ENCODE measurements at places on chromosomes 16 and 17. TPM values are rescaled to one million over a fixed set of nuclear protein-coding genes. Genes with fewer than 3 reads are reported as not detected.

DNA sequence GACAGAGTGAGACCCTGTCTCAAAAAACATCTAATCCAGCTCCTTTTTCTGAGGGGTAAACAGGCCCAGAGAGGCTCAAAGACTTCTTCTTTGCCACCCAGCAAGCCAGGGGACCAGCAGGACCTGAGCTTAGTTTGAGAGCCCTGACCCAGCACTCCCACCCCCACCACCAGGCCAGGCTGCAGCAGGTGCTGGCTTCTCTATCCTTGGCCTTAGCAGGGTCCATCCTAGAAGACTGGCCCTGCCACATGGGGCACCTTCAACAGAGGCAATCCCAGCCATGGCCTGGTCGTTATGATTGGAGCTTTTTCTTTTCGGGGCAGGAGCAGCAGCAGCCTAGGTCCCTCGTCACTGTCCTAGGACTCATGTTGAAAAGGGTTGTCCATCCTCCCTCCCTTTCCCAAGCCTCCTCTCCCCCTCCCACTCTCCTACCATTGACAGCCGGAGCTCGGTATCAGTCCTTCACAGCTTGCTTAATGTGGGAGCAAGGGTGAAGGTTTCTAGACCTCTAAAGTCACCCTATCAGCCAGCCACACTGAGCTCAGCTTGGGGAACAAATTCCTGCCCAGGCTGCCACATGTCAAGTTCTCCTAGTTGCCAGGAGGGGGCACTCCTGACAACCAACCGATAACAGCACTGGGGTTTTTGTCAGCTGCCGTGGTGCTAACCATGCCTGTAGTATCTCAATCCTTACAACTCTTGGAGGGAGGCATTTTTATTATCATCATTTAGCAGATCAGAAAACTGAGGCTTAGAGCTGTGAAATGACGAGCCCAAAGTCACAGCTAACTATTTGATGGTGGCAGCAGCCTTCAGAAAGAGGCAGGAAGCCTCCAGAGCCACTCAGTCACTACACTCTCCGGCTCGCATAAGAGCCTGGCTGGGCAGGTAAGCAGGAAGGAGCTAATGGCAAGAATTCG lies 11.2 kb downstream of the MRPL27 start:
- DNase-seq = peak; percentile 57

DNA sequence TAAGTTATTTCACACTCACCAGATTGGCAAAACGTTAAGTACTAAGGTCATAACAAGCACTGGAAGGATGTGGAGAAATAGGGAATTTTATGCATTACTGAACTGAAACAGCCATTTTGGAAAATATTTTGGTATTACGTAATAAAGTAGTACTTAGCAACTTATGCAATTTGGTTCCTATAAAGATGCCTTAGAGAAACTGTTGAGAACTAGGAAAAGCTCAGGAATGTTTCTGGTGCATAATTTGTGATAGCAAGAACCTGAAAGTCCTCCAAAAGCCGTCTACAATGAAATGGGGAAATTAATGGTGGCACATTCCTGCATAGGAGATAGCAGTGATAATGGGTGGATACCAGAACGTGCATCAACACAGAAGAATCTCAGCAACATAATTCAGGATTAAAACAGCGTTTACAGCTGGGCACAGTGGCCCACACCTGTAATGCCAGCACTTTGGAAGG lies 472.5 kb downstream of the WWOX start:
- no peak for DNase-seq

DNA sequence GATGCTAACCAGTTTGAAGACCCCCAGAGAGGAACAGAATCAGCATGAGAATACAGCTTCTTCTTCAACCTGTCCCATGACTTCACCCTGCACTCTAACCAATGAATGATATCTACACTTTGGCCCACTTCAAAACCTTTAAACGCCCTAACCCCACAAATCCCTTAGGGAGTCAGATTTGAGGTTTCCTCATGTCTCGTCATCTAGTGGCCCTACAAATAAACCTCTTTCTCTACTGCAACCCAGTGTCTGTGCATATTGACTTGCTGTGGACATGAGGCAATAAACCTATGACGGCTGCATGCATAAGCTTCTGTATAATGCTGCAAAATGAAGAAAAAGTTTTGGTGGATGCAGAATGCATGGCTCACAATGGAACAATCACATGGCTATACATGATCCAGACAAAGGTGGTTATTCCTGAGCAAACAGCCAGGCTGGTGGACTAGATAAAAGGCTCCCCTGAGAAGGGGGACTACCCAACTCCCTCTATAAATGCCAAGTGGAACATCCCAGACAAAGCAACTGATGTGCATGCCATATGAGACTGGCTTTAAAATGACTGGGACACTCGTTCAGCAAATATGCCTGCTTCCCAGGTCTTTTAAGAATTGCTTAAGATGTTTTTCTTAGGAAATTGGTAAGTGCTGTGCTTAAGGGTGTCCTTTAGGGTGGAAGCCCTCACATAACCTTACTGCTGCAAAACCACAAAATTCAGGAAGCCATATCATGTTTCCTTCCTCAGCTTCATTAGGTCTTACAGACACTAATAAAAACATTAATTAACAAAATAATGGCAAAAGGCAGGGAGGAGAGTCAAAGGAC lies 12.2 kb downstream of the N4BP1 start:
- DNase-seq = no peak

DNA sequence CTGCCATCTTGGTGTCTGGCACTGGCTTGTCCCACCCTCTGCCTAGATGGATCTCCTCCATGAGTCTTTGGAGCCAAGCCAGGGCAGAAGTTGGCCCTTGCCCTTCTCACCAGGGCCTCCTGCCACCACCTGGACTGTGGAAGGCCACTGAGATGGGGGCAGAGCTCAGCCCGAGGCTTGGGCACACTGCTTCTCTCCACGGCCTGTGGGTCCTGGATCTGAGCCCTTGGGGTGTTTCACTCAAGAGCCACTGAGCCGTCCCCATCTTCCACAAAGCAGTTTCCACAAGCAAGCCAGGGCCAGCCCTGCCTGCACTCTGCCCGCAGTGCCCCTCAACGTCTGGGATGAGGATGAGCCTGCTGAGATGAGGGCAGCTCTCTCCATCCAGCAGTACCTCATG lies 16.7 kb upstream of the CD300A start:
- no peak for DNase-seq

DNA sequence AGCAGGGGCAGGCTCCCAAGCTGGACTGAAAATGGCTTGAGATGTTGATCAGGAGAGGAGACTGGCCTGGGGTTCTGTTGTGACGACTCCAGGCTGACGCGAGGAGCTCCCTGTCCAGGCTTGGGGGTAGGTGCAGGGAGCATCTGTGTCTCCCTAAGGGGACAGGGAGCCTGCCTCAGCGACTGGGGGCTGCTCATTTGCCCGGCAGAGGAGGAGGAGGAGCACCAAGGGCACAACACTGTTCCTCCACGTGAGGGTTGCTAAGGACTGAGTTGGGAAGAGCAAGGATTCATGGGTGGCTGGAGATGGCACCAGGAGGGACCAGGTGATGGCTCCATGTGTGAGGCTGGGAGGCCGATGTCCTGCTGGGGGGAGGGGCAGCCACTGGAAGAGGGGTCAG lies 53.3 kb downstream of the USP22 start:
- DNase-seq = no peak

- no peak for DNase-seq
These were observed 15.1 kb downstream of the ASPSCR1 start for GRCh38 chr17:81992306-81993102.

GRCh38 chr16:85354686-85355514 lies 242.6 kb upstream of the CIBAR2 start:
- DNase-seq = no peak

DNA sequence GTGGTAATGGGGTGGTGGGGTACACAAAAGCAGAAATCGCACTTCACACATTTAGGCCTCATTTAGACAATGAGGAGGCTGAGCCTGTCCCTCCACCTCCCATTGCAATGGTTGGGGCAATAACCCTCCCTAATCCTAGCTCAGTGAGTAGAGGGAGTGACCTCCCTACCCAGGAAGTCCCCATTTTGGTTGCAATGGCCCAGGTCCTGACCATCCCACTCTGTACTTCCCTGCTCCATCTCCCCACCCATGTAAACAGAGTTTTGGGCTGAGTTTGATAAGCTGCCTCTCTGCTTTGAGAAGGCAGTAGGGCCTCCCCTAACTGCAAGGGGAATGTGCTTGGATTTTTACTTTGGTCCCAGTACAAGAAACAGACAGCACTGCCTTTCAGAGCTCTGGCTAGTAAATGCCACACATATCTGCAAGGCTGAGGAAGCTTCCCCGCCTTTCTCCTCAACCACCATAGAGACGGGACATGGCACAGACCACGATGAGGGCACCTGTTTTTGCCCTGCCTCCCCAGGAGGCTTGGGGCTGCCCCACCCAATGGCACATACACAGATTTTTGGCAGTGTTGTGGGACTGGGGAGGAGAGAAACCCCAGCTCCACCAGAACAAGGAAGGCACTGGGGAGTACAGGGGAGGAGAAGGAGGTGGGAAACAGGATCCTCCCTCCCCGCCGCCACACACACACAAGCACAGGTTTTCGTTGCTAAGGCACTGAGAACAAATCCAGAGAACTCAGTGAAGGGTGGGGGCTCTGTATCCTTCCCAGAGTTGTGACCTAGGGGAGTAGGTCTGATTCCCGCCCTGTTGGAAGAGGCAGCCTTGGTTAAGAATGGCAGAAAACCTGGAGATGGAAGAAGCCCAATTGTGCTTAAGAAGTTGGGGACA lies 7.3 kb downstream of the VAT1 start:
- peak; percentile 64 for DNase-seq

DNA sequence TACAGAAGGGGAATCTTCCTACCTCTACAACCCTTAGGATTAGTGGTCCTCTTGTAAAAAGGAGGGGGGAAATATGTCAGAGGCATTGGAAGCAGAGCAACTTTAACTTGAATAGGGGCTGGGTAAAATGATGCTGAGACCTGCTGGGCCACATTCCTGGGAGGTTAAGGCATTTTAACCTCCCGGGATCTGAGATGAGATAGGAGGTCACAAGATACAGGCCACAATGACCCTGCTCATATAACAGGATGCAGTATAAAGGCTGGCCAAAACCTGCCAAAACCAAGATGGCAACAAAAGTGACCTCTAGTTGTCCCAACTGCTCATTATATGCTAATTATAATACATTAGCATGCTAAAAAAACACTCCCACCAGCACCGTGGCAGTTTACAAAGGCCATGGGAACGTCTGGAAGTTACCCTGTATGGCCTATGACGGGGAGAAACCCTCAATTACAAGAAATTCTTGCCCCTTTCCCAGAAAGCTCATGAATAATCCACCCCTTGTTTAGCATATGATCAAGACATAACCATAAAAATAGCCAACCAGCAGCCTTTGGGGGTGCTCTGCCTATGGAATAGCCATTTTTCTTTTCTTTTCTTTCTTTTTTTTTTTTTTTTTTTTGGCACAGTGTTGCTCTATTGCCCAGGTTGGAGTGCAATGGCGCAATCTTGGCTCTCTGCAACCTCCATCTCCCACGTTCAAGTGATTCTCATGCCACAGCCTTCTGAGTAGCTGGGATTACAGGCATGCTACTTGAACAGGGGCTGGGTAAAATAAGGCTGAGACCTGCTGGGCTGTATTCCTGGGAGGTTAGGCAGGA lies 6.2 kb upstream of the C1QTNF1 start:
- peak; percentile 16 for DNase-seq

DNA sequence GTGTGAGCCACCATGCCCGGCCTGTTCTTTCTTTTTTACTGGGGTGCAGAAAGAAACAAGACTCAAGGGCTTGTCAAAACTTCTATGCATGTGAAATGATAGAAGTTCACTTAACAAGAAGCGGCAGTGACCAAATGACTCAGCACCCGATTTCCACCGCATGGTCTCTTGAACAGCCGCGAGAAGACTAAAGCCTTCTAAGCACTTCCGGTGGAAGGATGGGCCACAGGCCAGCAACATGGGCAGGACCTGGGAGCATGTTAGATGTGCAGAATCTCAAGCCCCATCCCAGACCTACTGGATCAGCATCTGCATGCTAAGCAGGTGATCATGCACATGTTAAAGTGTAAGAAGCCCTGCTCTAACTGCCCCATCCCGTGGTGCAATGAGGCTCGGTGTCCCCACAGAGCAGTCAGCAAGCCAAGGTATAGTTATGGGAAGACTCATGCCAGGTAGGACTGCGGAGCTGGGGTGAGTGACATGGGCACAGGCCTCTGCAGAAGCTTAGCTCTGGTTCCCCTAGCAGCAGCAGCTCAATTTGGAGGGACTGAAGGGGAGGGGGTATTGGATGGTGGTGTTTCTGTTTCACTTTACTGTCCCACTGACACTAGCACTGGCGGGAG lies 88.5 kb upstream of the HNF1B start:
- DNase-seq = no peak

GRCh38 chr17:16915752-16916556 lies 56.0 kb downstream of the TNFRSF13B start:
- no peak for DNase-seq

GRCh38 chr16:53092284-53092683 lies 37.5 kb downstream of the CHD9 start:
- no peak for DNase-seq

DNA sequence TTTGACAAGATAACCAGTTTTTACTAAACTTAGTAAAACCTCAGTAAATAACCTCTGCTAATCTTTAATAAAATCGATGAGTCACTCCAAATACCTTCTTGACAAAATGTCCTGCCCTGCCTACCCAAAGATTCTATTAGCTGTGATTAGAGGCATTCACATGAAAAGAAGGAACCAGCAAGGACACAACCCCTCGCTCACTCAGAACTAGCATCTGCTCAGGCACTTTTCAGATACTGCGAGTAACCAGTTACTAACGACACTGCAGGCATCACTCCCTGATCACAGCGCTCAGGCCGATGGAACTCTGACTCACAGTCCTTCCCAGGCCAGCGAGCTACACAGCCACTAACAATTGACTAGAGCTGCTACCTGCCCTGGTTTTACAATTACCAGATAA lies 24.3 kb downstream of the PELP1 start:
- no peak for DNase-seq

- no peak for DNase-seq
These were observed 16.0 kb upstream of the SYT17 start for GRCh38 chr16:19152042-19152441.

DNA sequence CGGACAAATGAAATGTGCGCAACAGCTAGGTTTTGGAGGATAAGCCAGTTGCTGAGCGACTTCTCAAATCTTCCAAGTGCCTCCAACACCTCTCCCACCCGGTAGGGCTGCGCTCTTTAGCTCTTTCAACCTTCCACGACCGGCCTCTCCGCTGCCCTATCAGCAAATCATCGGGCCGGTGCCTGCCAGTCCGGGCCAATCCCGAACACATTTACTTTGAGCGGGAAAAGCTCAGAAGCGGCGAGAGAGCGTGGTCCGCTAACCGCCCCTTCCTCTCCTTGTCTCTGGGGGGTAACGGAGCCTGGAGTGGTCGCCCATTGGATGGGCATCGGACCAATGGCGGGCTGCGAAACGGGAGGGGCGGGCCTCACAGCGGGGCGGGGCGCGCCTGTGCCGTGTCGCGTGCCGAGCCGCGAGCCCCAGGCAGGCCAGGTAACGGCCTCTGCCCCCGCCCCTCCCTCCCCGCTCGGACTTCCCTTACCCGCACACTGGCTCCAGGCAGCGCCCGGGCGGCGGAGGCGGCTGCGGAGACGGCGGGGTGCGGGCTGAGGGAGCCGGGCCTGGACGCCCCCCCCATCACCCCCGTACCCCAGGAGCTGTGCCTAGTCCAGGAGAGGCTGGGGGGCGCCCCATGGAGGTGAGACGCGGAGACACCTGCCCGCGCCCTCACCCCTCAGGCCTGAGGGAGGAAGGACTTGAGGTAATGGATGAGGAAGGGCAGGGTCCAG lies at the start of gene MEIOC:
MEIOC (plus strand) TSS at position 486 of the 728 bp plus-strand sequence; CDS start at position 632, 146 bp downstream.
- no peak for DNase-seq

The FOXN1 gene
- 38.9 TPM for total RNA-seq

The ZNF594 gene
- total RNA-seq = 4.7 TPM

The LRRC37A gene
- total RNA-seq = 2.1 TPM

The SDR42E2 gene
- not detected for total RNA-seq

The DOC2B gene
- 4.8 TPM for total RNA-seq

The PYDC1 gene
- 17.7 TPM for total RNA-seq

The KREMEN2 gene
- 3.9 TPM for total RNA-seq

The HSBP1 gene
- 13.4 TPM for total RNA-seq

Measured in suprapubic skin (tissue), 4 donors.